Mesothelial cell of epicardium (in vitro differentiated cells): ENCODE measurements at places on chromosomes 4 and X. TPM values are rescaled to one million over a fixed set of nuclear protein-coding genes. Genes with fewer than 3 reads are reported as not detected.
A peak's percentile ranks its signal among the peaks of the same experiment; 100 is the strongest.

DNA sequence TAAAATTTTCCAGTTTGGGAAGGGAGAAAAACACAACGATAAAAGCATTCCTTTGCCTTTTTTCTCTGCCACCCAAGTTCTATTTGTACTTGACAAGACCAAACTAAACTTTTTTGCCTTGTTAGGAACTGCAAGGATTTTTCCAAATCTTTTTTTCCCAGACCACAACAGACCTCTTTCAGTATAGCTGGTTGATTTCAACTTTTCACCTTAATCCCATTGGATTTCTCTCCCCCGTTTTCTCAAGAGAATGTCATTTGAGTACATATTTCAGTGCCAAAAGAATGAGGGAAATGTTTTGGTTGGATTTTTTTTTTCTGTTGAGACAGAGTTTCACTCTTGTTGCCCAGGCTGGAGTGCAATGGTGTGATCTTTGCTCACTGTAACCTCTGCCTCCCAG, 18.5 kb upstream of the SGMS2 start:
- peaks cover 17% of the 10 kb centered on the region for H3K27me3 ChIP-seq
- no peaks in the 10 kb centered on the region for H3K36me3 ChIP-seq
- H3K4me3 ChIP-seq: no peak overlapping the region
- H3K27ac ChIP-seq: no peak overlapping the region
- H3K4me1 ChIP-seq: no peaks in the 10 kb centered on the region

DNA sequence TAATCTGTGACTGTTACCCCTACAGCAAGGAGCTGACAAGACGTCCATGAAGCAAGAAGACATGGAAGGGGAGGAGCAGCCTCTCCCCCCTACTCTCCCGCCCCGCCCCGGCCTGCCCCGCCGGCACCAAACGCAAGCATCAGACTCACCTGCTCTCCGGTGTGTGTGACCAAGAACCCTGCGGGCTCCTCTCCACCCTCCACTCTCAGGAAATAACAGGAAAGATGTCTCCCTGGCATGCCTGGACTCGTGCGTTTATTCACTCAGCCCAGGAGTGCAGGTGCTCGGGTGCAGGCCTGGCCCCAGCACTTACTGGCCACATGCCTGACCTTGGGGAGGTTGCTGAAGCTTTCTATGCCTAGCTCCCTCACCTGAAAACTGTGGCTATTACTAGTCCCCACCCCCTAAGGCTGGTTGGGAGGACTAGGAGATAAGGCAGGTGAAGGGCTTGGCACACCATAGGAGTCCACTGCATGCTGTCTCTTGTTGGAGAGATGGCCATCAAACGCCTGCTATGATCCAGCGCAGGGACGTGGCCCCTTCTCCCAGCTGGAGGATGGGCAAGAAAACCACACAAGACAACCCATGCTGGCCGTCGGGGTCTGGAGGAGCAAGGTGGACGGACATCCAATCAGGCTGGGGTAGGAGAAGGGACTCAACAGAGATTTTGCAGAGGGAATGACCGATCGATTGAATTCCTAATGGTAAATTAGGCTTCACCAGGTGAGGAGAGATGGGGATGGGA, 34.9 kb upstream of the CLDN24 start:
- peaks cover 33% of the 10 kb centered on the region for H3K4me1 ChIP-seq
- DNase-seq: no peak
- H3K36me3 ChIP-seq: no peaks in the 10 kb centered on the region
- peak overlapping the region; percentile 65 for H3K27ac ChIP-seq
- no peak overlapping the region for H3K4me3 ChIP-seq

CFAP99 gene
- total RNA-seq: 0.11 TPM in 1 of 3 replicates, not detected in the others

- H3K27ac ChIP-seq: no peak overlapping the region
- no peaks in the 10 kb centered on the region for H3K27me3 ChIP-seq
- H3K4me3 ChIP-seq: no peak overlapping the region
- peaks cover 14% of the 10 kb centered on the region for H3K36me3 ChIP-seq
- no peak for DNase-seq
- H3K4me1 ChIP-seq: peaks cover 4% of the 10 kb centered on the region
Measured at GRCh38 chr4:118076958-118077766, 42.9 kb downstream of the NDST3 start.

GRCh38 chr4:158964114-158964727, 138.7 kb upstream of the RAPGEF2 start:
- no peak overlapping the region for H3K27ac ChIP-seq
- DNase-seq: no peak
- no peaks in the 10 kb centered on the region for H3K27me3 ChIP-seq
- peaks cover 10% of the 10 kb centered on the region for H3K4me1 ChIP-seq
- H3K4me3 ChIP-seq: no peak overlapping the region
- H3K36me3 ChIP-seq: no peaks in the 10 kb centered on the region

DNA sequence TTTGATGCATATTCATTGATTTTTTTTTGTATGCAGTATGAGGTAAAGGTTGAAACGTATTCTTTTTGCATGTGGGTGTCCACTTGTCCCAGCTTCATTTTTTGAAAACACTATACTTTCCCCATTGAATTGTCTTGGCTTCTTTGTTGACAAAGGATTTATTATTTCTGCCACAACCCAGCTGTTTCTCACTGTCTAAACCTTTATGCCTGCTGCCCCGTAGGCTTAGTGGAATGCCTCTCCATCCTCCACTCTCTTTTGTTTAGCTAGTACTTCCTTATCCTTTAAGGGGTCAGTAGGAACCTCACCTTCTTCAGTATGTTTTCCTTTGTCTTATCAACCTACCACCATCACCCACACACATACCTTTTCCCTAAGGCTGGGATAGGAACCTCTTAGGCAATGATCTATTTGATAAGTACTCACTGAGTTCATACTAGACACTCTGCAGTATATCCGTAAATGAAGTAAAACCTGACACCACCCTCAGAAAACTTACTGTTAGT, 8.5 kb downstream of the FMR1 start:
- peaks cover 49% of the 10 kb centered on the region for H3K4me1 ChIP-seq
- no peaks in the 10 kb centered on the region for H3K27me3 ChIP-seq
- no peak overlapping the region for H3K4me3 ChIP-seq
- no peak overlapping the region for H3K27ac ChIP-seq
- no peak for DNase-seq
- H3K36me3 ChIP-seq: no peaks in the 10 kb centered on the region

MAGEC2 gene
- not detected in 3 replicates for total RNA-seq

- H3K36me3 ChIP-seq: no peaks in the 10 kb centered on the region
- peaks cover 2% of the 10 kb centered on the region for H3K4me1 ChIP-seq
- H3K4me3 ChIP-seq: no peak overlapping the region
- no peak for DNase-seq
- H3K27me3 ChIP-seq: no peaks in the 10 kb centered on the region
Measured at GRCh38 chrX:45322382-45322781, 121.7 kb upstream of the DIPK2B start.

GRCh38 chrX:71549986-71550385, 17.1 kb downstream of the OGT start:
- no peak overlapping the region for H3K27ac ChIP-seq
- H3K27me3 ChIP-seq: no peaks in the 10 kb centered on the region
- H3K4me1 ChIP-seq: no peaks in the 10 kb centered on the region
- no peak for DNase-seq
- H3K36me3 ChIP-seq: peaks cover 26% of the 10 kb centered on the region
- H3K4me3 ChIP-seq: no peak overlapping the region

DNA sequence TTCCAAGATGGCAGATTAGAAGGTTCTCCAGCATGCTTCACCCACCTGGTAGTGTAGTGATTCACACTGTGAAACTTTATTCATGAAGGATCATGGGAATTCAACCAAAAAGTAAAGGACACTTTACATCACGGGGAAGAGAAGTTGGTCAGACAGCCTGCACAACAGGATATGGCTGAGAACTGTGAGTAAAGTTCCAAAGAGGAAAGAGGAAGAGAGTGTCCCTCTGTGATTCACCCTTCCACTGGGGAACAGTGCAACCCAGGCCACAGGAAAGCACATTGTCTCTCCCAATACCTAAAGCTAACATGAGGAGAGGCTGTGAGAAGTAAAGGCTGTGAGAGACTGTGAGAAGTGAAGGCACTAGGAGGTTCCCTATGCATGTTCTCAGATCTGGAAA, 137.2 kb downstream of the STPG2 start:
- peaks cover 2% of the 10 kb centered on the region for H3K27me3 ChIP-seq
- no peak for DNase-seq
- no peaks in the 10 kb centered on the region for H3K36me3 ChIP-seq
- H3K4me1 ChIP-seq: no peaks in the 10 kb centered on the region

DGAT2L6 gene
- not detected in 3 replicates for total RNA-seq

KDR gene
- total RNA-seq: 44.1 to 52.1 TPM (median 48.5 TPM) in 3 replicates

DNA sequence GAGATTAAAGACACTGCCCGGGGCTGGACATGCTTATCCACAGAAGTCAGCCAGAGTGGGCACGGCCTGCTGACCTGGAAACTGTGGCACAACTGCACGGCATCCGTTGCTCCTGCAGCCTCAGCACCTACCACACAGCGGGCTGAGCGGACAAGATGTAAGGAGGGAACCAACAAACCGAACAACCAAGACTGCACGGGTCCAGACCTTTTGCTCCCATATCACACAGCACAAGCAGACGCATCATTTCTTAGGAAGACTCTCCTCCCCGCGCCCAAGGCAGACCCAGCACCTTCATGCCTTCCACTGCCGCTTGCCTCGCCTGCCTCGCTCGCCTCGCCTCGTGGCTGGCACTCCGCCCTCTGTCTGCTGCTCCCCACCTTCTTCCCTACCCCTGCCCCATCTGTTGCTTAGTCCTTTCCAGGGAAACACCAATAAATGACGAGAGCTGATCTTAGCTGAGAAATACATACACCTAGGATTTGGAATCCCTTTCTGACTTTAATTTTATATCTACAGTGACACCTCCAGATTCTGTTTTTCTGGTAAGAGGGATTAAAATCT, 79.0 kb downstream of the AFAP1 start:
- H3K36me3 ChIP-seq: peaks cover 26% of the 10 kb centered on the region
- no peak for DNase-seq
- H3K27ac ChIP-seq: peak overlapping the region; percentile 58
- H3K4me1 ChIP-seq: peaks cover 44% of the 10 kb centered on the region

DNA sequence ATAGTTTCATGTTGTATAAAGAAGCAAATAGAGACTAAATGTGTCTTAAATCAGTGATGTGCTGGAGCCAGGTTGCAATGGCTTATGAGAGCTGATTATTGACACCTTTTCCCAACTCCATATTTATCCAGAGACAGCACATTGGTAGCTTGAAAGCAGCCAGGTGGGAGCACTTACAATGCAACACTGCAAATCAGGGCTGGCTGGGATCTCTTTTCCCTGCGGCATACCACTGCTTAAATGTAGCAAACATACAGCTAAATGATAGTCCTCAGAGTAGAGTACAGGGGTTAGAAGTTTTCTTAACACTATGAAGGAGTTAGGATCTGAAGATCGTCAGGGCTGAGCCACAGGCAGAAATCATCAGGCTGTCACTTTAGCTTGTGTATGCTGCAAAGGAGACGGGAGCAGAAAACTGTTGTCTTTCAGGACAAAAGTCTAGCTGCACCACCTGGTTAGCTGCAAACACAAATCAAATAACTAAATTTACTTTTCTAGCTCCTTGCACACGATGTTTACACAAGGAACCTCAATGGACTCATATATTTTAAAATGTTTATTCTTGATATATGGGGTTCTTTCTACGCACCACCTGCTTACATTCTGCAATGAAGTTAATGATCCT, 527.3 kb downstream of the TLL1 start:
- H3K4me1 ChIP-seq: no peaks in the 10 kb centered on the region
- no peak overlapping the region for H3K27ac ChIP-seq
- H3K27me3 ChIP-seq: peaks cover 3% of the 10 kb centered on the region
- DNase-seq: no peak

DNA sequence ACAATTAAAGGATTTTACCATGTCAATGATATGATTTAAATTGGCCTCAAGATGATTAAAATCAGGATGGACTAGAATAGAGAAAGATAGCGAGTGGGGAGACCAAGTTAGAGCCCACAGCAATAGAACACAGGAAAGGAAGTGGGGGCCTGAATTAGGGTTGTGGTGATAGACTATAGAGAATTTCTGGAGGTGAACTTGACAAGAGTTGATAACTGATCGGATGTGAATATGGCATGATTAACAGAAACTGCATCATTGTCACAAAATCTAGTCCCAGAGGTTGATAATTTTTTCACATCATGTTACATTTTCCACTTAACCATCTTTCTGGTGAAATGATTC, 26.3 kb upstream of the TRPC3 start:
- no peaks in the 10 kb centered on the region for H3K36me3 ChIP-seq
- DNase-seq: no peak
- peaks cover 5% of the 10 kb centered on the region for H3K4me1 ChIP-seq
- H3K27me3 ChIP-seq: peaks cover 27% of the 10 kb centered on the region

GRCh38 chr4:164136180-164136616, 617.7 kb upstream of the SMIM31 start:
- H3K36me3 ChIP-seq: no peaks in the 10 kb centered on the region
- peaks cover 2% of the 10 kb centered on the region for H3K27me3 ChIP-seq
- no peak overlapping the region for H3K4me3 ChIP-seq
- H3K27ac ChIP-seq: no peak overlapping the region
- DNase-seq: no peak

PCDH19 gene
- 6.8 to 9.4 TPM (median 8.0 TPM) in 3 replicates for total RNA-seq

MMRN1 gene
- total RNA-seq: not detected in 3 replicates

CXCL9 gene
- total RNA-seq: not detected in 3 replicates

DNA sequence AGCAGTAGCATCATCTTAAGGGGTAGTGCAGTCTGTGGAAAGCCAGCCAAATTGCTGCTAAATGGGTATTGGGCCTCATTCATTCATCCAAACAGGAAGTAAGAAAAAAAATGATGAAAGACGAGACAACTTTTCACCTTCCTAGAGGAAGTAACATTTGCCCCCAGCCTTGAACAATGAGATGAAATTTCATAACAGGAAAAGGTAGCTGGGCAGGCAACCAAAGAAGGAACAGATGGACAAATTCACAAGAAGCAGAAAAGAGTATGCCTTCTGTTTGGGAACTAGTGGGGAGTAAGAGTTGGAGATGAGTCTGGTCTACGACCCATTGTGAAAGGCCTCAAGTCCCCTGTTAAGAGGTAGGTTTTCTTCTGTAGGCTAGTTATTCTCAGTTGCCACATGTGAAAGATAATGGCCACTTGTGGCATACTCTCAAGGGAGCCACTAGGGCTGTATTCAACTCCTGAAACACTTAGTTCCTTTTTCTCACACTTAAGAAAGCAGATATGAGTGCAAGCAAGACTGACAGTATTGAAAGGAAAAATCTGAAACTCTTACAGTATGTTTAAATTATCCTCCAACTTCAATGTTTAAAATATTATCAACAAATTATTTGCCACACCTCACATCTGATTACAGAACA, 190.4 kb downstream of the AR start:
- no peak overlapping the region for H3K4me3 ChIP-seq
- H3K36me3 ChIP-seq: no peaks in the 10 kb centered on the region
- H3K27ac ChIP-seq: no peak overlapping the region
- H3K4me1 ChIP-seq: no peaks in the 10 kb centered on the region
- H3K27me3 ChIP-seq: no peaks in the 10 kb centered on the region
- DNase-seq: no peak

IL1RAPL1 gene
- 15.2 to 17.0 TPM (median 16.6 TPM) in 3 replicates for total RNA-seq

GRCh38 chrX:53715346-53715924, 28.9 kb upstream of the HUWE1 start:
- H3K27ac ChIP-seq: no peak overlapping the region
- H3K27me3 ChIP-seq: no peaks in the 10 kb centered on the region
- no peak for DNase-seq
- H3K36me3 ChIP-seq: no peaks in the 10 kb centered on the region

KLHL13 gene
- total RNA-seq: 5.6 to 7.2 TPM (median 5.6 TPM) in 3 replicates

NDNF gene
- total RNA-seq: 8.6 to 10.1 TPM (median 9.9 TPM) in 3 replicates

RTL3 gene
- not detected in 3 replicates for total RNA-seq

P2RY10 gene
- total RNA-seq: not detected in 3 replicates

ADH7 gene
- not detected in 3 replicates for total RNA-seq

- H3K27me3 ChIP-seq: peaks cover 33% of the 10 kb centered on the region
- peaks cover 22% of the 10 kb centered on the region for H3K4me1 ChIP-seq
- no peaks in the 10 kb centered on the region for H3K36me3 ChIP-seq
- H3K4me3 ChIP-seq: peak overlapping the region; percentile 33
Measured at GRCh38 chr4:144644368-144645101, 1.4 kb upstream of the HHIP start.
